ENCODE measurements at places on chromosomes 12 and 14. TPM values are rescaled to one million over a fixed set of nuclear protein-coding genes. Genes with fewer than 3 reads are reported as not detected.

The PPM1H gene
- 7.9 TPM for total RNA-seq

The PRKD1 gene
- total RNA-seq = 1.8 TPM

The FAM181A gene
- not detected for total RNA-seq

- no peak for DNase-seq
- no peaks in the 10 kb centered on the region for H3K36me3 ChIP-seq
- H3K27ac ChIP-seq = no peak overlapping the region
- no peak overlapping the region for H3K4me3 ChIP-seq
- no peaks in the 10 kb centered on the region for H3K4me1 ChIP-seq
Measured at GRCh38 chr14:51614707-51615106, 37.0 kb upstream of the FRMD6 start.

DNA sequence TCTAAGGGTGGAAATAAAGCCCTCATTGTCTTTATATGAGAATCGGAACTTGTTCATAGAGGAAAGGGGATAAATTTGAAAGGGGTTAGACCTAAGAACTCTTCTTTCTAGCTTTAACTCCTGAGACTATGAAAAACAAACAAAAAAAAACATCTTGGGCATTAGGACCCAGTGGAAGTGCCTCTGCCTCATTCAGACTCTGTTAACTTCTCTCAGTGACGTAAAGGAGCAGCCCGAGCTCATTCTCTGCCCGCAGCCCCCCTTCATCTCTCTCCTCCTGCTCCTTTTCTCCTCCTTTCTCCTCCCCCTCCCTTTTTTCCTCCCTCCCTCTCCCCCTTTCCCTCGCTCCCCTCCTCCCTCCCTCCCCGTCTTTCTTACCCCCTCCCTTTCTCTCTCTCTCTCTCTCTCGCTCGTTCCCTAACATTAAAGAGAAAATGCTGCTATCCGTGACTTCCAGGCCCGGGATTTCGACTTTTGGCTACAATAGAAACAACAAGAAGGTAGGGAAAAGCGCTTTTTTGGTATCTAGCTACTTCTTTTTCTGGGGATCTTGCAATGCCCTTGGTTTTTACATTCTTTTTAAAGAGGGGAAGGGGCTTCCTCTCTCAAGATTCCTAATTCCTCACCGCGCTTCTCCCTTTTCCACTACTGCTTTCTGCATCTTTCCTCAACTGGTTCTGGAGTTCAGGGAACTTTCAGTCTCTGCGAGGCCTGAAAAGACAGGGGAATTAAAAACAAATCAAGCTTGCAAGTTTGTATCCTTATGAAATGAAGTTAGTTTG lies at the start of gene RBMS2:
Gene RBMS2 (plus strand): TSS at position 231 of the 782 bp plus-strand sequence. CDS start 204 bp downstream, at position 435.
- no peaks in the 10 kb centered on the region for H3K4me1 ChIP-seq
- DNase-seq = peak; percentile 70
- H3K36me3 ChIP-seq = no peaks in the 10 kb centered on the region
- no peaks in the 10 kb centered on the region for H3K27me3 ChIP-seq

DNA sequence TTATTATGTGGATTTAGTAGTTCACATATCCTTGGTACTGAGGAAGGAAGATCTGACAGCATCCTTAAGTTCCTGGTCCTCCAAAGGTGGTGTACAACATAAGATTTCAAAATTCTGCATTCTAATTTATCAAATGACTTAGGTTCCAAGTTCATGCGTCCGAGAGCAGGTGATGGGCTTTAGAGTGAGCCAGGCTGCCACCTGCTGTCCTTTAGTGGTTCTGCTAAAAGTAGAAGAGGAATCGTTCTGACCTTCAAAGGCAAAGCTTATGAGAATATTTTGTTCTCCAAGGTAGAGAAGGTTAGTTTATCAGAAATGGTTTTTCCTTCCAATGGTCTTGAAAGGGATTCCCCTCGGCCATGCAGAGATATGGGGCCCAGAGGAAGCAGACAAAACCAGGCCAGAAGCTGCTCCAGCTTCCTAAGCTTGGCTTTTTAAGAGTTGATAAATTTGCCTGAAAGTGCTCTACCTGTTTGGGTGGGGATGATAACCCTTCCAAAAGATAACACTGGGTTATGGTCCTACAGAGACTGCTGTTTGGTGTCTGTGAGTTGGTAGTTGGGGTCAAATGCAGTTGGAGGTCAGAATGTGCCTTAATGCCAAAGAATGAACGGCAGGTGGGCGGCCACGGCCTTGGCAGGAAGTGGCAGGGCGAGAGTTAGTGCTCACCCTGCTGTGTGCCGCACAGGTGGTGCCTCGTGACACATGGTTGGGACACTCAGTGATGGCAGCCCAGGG lies 29.1 kb upstream of the LRTM2 start:
- no peak overlapping the region for H3K4me3 ChIP-seq
- peak; percentile 66 for DNase-seq
- no peaks in the 10 kb centered on the region for H3K27me3 ChIP-seq

DNA sequence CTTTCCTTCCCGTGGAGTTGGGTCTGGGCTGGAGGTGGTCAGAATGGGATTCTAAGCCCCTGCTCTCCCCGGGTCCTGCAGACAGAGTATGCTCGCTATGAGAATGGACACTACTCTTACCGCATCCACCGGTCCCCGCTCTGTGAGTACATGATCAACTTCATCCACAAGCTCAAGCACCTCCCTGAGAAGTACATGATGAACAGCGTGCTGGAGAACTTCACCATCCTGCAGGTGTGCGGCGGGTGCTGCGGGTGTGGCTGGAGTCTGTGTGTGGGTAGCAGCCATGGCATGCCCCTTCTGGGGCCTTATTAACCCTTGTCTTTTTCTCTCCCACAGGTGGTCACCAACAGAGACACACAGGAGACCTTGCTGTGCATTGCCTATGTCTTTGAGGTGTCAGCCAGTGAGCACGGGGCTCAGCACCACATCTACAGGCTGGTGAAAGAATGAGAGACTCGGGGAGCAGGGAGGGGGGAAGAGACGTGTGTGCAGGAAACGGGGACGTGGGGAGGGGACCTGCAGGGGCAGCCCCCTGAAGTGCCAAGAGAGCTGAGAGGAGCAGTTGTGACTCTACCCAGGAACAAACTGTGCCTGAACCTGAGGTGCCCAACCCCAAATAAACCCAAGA lies 37.0 kb upstream of the TSPAN9 start:
- H3K4me3 ChIP-seq = no peak overlapping the region
- H3K27me3 ChIP-seq = no peaks in the 10 kb centered on the region
- DNase-seq = no peak
- H3K4me1 ChIP-seq = no peaks in the 10 kb centered on the region

DNA sequence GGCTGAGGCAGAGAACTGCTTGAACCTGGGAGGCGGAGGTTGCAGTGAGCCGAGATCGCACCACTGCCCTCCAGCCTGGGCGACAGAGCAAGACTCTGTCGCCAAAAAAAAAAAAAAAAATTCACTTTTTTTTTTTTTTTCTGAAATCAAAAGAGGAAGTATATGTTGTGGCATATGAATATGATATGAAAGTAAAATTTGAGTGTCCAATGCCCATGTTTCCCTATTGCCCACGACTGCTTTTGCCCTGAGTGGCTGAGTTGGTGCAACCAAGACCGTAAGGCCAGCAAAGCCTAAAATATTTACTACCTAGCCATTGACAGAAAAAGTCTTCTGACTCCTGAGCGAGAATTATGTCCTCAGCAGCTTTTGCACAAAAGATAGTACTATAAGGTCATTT lies 101.7 kb upstream of the PARP11 start:
- H3K4me1 ChIP-seq = no peaks in the 10 kb centered on the region
- no peak overlapping the region for H3K27ac ChIP-seq
- H3K27me3 ChIP-seq = no peaks in the 10 kb centered on the region
- DNase-seq = no peak
- no peak overlapping the region for H3K4me3 ChIP-seq

GRCh38 chr14:56731187-56731586 lies 79.1 kb downstream of the OTX2 start:
- H3K4me3 ChIP-seq = no peak overlapping the region
- DNase-seq = no peak
- no peak overlapping the region for H3K27ac ChIP-seq
- no peaks in the 10 kb centered on the region for H3K4me1 ChIP-seq
- no peaks in the 10 kb centered on the region for H3K27me3 ChIP-seq

DNA sequence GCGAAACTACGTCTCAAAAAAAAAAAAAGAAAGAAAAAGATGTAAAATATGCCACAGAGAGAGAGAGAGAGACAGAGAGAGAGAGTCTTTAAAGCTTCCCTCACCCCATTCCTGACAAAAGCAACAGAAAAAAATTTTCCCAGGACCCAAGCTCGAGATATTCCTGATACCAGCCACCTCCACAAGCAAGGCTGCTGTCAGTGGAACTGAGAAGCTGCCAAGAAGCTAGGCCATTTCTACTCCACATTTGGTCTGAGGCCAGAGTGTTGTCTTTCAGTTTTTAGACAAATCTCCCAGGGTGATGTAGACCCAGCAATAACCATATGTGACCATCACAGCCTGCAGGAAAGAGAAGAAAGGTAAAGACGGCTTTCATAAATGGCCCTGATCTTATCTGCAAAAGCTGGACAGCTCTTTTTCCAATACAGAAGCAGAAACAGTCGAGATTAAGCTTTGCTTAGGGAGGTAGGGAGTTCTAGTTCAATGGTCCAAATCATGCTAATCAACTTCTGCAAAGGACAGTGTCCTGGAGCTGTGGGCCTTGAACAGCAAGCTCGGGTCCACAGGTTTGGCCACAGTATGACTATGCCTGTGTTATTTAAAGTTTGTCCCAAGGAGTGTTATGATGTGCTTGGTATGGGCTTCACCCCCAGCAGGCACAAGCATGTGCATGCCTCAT lies 130.3 kb upstream of the NUDT4 start:
- no peak overlapping the region for H3K4me3 ChIP-seq
- H3K27me3 ChIP-seq = no peaks in the 10 kb centered on the region
- no peak overlapping the region for H3K27ac ChIP-seq
- no peak for DNase-seq

DNA sequence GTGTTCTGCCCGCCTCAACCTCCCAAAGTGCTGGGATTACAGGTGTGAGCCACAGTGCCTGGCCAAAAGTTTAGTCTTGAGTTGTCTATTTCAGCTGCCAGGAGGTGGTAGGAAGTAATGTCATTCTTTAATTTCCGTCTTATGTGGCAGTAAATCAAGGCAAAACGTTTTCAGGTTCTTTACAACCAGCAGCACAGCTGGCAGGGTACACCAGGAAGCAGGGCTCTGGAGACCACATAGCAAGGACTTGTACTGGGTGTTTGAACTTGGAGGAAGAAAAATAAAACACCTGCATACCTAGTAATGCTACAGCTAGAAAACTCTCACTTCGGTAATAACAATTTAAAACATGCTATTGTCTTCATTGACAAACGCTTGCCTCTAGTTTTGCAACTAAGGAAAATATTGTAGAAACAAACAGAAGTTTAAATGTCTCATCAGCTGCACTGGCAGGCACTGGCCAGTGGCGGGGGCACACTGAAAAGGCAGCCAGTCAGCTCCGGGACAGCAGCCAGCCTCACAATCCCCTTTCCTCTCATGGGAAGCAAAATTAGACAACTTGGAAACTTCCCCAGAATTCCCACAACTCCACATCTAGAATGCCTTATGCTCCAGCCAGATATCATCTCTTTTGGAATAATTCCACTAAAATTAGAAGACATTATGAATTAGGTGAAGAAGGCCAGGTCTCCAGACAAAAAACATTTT lies 72.2 kb downstream of the CLIP1 start:
- no peaks in the 10 kb centered on the region for H3K27me3 ChIP-seq
- H3K4me3 ChIP-seq = no peak overlapping the region
- peaks cover 29% of the 10 kb centered on the region for H3K4me1 ChIP-seq
- peak; percentile 81 for DNase-seq
- H3K36me3 ChIP-seq = no peaks in the 10 kb centered on the region
- peak overlapping the region; percentile 34 for H3K27ac ChIP-seq

GRCh38 chr12:66550626-66551025 lies 128.2 kb downstream of the GRIP1 start:
- no peaks in the 10 kb centered on the region for H3K27me3 ChIP-seq
- no peaks in the 10 kb centered on the region for H3K4me1 ChIP-seq
- no peak overlapping the region for H3K4me3 ChIP-seq

GRCh38 chr12:60475825-60476224 lies 880.0 kb downstream of the SLC16A7 start:
- DNase-seq = no peak
- no peak overlapping the region for H3K4me3 ChIP-seq
- H3K4me1 ChIP-seq = no peaks in the 10 kb centered on the region
- no peaks in the 10 kb centered on the region for H3K36me3 ChIP-seq
- H3K27ac ChIP-seq = no peak overlapping the region

- H3K36me3 ChIP-seq = no peaks in the 10 kb centered on the region
- H3K4me3 ChIP-seq = no peak overlapping the region
- no peaks in the 10 kb centered on the region for H3K4me1 ChIP-seq
- DNase-seq = no peak
- H3K27me3 ChIP-seq = no peaks in the 10 kb centered on the region
- no peak overlapping the region for H3K27ac ChIP-seq
Measured at GRCh38 chr14:50542941-50543418, 10.6 kb upstream of the MAP4K5 start.

DNA sequence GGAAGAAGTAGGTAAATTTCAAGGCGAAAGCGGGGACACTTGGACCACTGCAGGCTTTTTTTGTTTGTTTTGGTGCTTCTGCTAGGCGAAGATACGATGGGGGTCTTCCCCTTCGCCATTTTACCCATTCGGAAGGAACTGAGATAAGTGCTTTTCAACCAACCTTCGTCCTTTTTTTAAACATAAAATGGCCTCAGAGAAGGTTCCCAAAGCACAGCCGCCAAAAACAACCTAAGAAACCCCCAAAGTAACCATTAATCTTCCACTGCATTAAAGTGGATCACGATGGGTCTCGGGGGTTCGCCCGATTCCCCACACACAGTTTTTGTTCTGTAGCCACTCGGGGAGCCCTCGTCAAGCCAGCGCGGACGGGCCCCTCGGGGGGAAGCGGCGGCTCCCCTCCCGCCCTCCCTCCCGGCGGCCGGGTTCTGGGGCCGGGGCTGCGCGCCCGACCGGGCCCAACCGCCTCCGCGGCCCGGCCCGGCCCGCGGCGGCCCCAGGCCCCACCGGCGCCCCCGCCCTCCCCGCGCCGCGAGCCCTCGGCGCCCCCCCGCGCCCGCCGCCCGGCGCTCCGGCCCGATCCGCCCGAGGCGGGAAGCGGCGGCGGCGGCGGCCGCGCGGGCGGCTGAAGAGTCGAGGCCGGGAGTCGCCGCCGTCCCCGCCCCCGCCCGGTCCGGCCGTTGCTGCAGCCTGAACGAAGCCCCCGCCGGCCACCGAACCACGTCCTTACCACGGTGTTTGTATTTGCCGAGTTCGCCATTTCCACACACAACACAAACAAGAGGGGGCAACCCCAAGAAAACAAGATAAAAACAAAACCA lies 790 bp downstream of the GTF2A1 start:
- H3K27ac ChIP-seq = peak overlapping the region; percentile 95
- H3K27me3 ChIP-seq = no peaks in the 10 kb centered on the region
- peak overlapping the region; percentile 70 for H3K4me3 ChIP-seq
- H3K36me3 ChIP-seq = no peaks in the 10 kb centered on the region
- H3K4me1 ChIP-seq = peaks cover 14% of the 10 kb centered on the region

GRCh38 chr14:83255015-83255726 lies 1721.5 kb upstream of the SEL1L start:
- no peak overlapping the region for H3K4me3 ChIP-seq
- no peak for DNase-seq
- H3K27ac ChIP-seq = no peak overlapping the region
- H3K36me3 ChIP-seq = no peaks in the 10 kb centered on the region
- H3K4me1 ChIP-seq = no peaks in the 10 kb centered on the region

- no peaks in the 10 kb centered on the region for H3K36me3 ChIP-seq
- no peak overlapping the region for H3K4me3 ChIP-seq
- no peaks in the 10 kb centered on the region for H3K4me1 ChIP-seq
- DNase-seq = no peak
- H3K27ac ChIP-seq = no peak overlapping the region
- H3K27me3 ChIP-seq = no peaks in the 10 kb centered on the region
Measured at GRCh38 chr12:115337693-115338543, 653.9 kb upstream of the TBX3 start.
